AG09319 (cell line): ENCODE measurements at places on chromosomes 2 and 18.

DNA sequence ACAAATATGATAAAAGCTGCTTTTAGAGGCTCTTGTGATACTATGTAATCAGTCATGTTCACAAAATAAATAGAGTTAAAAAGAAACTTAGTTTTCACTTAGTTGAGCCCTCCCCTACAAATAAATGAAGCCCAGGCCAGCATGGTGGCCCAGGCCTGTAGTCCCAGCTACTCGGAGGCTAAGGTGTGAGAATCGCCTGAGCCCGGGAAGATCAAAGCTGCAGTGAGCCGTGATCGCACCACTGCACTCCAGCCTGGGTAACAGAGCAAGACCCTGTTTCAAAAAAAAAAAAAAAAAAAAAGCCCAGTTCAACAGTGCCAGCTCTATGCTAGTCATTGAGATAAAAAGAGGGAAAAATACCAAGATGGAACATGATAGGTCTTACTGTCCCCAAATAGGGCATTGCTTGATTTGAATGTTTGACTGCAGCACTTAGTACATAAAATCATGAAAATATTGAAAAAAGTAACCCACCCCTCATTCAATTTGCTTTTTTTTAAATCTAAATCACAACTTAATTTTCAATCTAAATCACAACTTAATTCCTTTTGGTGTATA, 1.5 kb downstream of the ASNSD1 start:
- no peak for DNase-seq

DNA sequence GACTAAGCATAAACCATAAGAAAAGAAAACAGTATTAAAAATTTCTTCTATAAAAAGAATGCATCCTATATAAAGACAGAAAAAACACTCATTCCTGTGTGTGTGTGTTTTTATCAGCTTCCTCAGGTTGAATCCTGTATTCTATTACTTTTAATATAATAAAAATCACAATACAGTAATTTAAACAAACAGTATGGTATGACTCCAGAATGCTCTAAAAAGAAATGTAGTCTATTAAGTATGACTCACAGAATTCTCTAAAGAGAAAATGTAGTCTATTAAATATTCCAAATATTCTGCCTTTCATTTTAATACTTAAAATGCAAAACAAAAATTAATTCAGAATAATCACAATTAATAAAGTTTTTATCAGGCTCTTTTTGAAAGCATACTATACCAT, 19.8 kb downstream of the CCDC88A start:
- no peak for DNase-seq

DNA sequence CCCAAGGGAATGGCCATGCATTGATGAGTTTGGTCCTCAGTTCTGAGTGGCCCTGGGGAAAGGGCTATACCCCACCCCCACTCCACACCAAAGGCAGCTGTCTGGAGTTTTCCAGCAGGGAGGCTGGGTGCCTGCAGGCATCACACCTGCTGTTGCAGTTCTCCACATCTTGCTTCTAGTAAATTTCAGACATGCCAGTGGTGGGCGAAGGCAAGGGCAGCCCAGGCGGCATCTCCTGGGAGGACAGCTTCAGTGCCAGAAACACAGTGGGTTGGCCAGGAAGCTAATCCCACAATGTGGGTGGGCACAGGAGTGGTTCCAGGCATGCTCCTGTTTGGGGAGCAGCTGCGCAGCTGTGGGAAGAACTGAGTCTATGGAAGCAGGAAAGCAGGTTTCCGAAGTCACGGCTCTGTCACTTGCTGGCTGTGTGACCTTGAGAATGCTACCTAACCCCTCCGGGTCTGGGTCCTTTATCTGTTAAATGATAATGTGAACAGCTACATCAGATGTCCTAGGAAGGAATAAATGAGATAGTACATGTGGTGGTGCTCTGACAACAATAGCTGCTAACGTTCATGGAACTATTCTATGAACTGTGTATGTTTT, 84.6 kb upstream of the SPTBN1 start:
- no peak for DNase-seq

- DNase-seq: no peak
Measured at GRCh38 chr2:120279708-120280107, 27.1 kb downstream of the RALB start.

GRCh38 chr2:115118306-115118705, 675.9 kb downstream of the DPP10 start:
- no peak for DNase-seq

DNA sequence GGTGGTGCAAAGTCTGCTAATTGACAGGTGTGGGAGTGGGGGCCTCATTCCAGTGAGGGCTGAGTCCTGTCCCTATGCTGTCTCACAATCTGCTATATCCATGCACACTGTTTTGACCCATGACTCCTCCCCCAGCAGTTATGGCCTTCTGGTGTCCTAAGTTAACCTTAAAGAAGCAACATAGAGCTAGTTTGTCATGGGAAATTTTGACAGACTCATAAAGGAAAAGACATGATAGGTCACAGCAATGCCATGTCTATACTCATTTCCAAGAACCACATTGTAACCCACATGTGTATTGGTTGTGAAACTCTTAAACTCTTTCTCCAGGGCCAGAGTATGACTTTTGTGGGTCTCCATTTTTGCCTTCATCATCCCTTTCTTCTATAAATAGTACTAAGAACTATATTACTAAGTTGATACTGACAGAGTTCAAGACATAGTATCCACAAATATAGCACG, 78.2 kb upstream of the SLC1A4 start:
- no peak for DNase-seq

- no peak for DNase-seq
Measured at GRCh38 chr2:36238106-36238505, 117.5 kb upstream of the CRIM1 start.
